ENCODE measurements at places on chromosomes 12 and 14. TPM values are rescaled to one million over a fixed set of nuclear protein-coding genes. Genes with fewer than 3 reads are reported as not detected.

The RPS6KA5 gene
- total RNA-seq = 3.7 TPM

The PTPN21 gene
- total RNA-seq = 12.5 TPM

The TMTC1 gene
- total RNA-seq = 1.8 TPM

The ST8SIA1 gene
- 0.14 TPM for total RNA-seq

The CCDC196 gene
- total RNA-seq = not detected

The P2RX2 gene
- total RNA-seq = not detected

The RHEBL1 gene
- total RNA-seq = 3.8 TPM

The ZC2HC1C gene
- total RNA-seq = 9.2 TPM

The AMDHD1 gene
- 0.67 TPM for total RNA-seq

Data from kidney epithelial cell (primary cell).